ENCODE measurements at places on chromosomes 1 and 21.

GRCh38 chr21:41374867-41375533, 13.2 kb downstream of the MX2 start:
- no peak for DNase-seq

DNA sequence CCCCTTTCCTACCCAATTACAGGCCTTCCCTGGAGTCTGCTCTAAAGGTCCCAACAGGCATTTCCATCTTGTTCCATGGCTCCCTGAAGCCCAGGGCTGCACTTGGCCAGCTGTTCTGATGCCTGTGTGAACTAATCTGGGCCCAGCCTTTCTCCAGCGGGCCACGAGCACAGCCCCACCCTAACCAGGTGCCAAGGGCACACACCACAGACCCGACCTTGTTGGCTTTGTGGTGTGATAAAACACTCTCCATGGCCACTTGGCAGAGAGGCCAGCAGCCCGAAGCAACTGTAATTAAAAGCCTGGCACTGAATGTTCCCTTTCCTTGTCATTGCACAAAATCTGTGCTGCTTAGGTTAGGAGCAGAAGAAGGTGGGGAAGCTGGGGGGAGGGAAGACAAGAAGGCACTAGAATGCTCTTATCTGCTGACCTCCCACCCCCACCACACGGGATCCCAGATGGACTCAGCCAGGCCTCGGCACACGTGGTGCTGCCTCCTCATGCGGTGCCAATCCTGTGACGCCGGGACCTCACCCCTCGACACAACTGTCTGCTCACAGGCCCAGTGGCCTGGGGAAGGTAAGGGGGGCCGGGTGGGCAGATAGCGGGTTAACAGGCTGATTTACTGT, 9.9 kb downstream of the HCRTR1 start:
- DNase-seq, result no peak

DNA sequence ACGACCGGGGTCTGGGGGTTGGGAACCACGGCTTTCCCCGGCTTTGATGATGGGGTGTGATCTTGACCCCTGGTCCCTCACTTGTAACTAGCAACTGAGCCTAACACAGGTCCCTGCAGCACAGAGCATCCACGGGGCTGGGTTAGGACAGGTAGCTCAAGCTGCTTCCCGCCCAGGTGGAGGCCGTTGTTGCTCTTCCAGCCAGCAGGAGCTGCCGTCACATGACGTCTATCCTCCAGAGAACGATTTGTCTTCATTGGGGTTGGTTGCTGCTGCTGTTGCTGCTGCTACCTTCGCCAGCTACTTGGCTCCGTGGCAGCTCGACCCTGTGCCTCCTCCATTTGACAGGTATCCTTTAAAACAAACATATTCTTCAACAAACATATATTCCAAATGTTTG, 74.3 kb upstream of the ADAR start:
- no peak for DNase-seq

DNA sequence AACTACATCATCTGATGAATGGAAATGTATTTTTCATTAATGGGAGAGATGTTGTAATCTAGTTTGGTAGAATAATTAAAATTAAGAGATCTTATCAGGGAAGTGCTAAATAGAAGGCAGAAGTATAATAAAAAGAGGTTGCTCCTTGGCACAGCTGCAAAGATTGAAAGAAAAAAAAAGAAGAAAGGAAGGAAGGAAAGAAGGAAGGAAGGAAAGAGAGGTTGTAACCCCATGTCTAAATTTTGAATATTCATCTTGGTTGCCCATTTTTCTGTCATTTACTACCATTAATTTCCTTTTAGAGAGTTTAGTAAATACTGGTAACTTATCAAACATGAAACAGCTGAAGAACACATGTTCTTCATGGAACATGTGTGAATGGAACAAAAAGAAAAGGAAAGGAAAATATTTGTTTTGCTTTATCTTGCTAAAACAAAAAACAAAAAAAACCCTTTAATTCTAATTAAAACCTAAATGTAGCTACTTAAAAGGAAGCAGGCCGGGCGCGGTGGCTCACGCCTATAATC, 10.5 kb upstream of the MDM4 start:
- DNase-seq, result no peak

DNA sequence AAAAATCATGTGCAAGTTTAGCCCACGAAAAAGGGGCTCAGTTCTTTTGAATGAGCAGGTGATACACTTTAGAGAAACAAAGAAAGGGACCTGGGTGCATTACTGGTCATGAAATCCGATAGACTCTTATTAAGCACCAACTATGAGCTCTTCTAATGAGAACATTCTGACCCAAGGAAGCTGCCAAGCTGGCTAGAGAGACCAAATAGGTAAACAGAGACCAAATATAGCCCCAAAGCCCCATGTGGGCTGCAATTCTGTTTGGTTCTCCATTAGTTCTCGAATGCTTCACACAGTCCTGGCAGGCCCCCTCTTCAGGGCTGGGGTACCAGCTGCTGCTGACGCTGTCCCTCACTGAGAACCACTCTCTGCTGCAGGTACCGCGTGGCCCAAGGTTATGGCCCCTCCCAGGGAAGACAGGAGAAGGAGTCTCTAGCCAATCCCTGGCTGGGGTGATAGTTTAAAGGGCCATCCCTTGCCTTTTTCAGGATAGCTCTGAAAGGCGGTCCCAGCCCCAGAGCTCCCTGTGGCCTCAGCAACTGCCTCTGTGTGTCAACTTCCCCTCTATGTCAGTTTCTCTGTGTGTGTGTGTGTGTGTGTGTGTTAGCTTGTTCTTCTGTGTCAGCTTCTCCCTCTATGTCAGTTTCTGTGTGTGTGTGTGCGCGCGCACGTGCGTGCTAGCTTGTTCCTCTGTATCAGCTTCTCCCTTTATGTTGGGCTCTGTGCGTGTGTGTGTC, 7.1 kb upstream of the UBXN10 start:
- DNase-seq, result no peak

DNA sequence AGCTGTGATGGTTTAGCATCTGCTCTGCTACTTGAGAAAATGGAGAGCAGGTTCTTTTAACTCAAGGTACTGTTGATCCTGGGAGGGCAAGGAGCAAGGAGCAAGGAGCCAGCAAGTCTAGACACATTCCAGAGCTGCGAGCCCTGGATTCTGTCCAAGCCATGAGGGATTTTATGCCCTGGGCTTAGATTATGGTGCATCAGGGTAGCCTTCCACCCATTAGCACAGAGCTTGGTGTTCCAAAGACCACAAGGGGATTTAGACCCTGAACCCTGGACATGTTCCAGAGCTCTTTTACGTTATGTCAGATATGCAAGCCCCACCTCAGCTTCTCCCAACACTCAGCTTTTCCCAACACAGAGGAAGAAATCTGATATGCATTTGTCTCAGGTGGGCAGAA, 2.0 kb upstream of the OR14I1 start:
- no peak for DNase-seq

DNA sequence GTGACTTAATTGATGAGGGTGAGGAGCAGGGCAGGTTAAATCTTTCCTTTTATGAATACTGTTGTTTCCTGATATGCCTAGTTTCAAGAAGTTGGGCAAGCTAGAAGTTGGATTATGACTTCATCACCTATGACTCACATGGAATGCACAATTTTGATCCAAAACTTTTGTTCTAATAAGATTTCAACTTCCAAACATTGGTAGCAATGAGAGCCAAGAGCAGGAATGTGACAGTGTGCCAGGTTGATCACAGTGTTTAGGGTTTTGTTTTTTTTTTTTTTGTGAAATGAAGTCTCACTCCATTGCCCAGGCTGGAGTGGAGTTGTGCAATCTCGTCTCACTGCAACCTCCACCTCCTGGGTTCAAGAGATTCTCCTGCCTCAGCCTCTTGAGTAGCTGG, 349.4 kb downstream of the DUSP10 start:
- DNase-seq, result peak; percentile 53

DNA sequence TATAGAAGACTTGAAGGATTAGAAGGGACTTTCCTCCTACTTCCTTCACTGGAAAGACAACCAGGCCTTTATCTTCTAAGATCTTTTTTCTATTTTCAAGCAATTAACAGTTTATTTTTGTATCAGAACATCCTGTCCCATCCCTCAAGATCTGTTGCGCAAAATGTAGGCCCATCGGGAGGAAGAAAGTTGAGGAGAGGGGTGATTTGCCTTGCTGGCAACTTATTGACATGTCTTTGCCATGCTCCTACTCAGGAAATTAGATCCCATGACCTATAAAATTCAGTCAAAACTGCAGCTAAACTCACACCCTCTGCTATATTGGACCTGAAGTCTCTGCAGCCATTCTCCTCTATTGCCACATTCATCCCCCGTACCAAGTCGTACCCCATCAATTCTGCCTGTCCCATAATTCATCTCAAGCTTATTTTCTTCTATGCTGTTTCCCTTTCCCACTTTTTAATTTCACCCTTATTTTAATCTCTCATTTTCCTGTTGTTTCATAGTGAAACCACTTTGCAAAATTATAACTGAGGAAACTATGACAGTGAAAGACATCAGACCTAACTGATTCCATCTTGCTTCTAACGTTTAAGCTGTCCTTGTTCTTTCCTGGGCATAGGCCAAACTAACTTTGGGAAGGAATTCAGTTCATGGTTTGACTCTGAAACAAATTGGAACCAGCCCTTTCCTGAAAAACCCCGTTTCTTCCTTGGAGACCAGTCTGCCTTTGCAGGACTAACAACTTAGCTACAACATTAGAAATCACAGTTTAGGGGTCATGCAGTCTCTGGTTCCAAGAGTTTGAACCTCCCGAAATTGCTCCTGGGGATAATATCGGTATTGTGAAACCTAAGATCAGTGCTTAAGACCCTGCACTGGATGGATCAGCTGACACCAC, 195.7 kb upstream of the PTBP2 start:
- no peak for DNase-seq

DNA sequence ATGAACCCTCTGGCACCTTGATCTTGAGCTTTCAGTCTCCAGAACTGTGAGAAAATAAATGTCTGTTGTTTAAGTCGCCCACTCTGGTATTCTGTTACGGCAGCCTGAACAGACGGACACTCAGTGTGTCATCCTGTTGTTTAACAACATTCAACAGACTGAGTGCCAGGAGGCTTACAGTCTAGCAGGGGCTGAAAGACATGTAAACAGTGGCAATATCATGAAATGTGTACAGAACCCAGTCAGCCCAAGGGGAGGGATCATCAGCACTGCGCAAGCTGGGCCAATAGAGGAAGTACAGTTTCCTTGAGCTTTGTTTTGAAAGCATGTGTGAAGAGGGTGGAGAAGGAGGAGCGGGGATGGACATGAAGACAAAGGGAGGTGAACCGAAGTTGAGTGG, 13.6 kb downstream of the DIP2A start:
- no peak for DNase-seq

- no peak for DNase-seq
Measured at GRCh38 chr21:43299441-43300277, 127.3 kb downstream of the SIK1 start.

- no peak for DNase-seq
Measured at GRCh38 chr1:152348447-152348846, 11.4 kb downstream of the FLG2 start.

DNA sequence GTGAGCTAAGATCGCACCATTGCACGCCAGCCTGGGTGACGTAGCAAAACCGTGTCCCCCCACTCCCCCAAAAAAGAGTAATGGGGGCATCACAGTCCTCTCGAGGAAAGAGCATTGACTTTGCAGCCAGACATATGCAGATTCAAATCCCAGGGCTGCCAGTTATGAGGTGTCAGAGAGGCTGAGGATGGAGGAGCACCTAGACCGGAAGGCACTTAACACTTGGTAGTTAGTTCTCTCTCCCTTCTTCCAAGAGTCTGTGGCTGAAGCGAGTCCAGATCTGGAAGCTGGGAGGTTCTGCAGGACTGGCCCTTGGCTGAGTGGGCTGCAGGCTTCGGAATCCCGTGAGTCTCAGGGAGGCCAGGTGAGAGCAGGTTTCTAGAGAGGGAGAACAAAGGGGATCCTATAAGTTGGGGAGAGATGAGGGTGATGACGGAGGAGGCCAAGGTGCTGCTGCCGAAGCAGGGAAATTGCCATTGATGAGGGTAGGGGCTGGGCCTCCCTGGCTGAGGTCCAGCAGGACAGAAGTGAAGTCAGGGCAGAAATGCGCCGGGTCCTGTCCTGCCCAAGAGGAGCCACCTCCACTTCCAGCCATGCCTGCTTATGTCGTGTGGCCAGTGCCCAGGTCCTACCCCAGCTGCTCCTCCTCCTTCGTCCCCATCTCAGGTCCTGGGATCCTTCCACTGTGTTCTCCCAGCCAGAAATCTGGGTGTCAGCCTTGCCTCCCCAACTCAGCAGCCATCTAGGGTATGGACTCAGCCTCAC, 13.3 kb upstream of the SPOCD1 start:
- no peak for DNase-seq

GRCh38 chr1:46436844-46437243, 42.7 kb downstream of the FAAH start:
- no peak for DNase-seq

DNA sequence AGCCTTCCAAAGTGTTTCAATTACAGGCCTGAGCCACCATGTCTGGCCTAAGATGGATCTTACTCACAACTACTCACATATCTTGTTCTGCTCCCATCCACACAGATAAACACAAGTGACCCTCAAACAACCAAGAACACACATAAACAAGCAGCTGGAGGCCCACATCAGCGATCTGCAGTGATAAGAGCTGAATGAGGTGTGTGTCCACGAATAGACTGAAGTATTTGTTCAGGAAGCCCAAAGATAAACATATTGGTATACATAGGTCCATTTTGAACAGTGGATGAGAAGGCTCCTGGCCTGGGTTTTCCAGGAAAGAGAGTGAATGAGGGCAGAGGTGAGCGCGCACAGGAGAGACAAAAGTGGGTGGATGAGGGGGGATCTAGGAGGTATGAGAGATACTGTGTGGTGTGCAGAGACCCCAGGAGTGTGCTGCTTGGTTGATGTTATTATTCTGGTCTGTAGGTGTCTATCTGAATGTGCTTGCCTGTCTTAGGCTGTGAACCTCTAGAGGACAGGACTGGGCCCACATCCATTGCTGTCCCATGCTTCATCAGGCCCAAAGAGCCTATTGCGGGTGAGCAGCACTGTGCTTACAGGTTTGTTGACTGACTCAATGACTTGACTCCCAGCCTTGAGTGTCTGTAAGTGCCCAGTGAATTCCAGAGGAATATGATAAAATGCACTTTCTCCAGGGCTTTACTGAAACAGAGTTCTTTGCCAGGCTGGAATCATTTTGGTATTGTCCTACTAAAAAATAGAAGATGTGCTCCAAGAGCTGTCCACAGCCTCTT, 79.9 kb upstream of the ATP1A1 start:
- DNase-seq, result no peak

DNA sequence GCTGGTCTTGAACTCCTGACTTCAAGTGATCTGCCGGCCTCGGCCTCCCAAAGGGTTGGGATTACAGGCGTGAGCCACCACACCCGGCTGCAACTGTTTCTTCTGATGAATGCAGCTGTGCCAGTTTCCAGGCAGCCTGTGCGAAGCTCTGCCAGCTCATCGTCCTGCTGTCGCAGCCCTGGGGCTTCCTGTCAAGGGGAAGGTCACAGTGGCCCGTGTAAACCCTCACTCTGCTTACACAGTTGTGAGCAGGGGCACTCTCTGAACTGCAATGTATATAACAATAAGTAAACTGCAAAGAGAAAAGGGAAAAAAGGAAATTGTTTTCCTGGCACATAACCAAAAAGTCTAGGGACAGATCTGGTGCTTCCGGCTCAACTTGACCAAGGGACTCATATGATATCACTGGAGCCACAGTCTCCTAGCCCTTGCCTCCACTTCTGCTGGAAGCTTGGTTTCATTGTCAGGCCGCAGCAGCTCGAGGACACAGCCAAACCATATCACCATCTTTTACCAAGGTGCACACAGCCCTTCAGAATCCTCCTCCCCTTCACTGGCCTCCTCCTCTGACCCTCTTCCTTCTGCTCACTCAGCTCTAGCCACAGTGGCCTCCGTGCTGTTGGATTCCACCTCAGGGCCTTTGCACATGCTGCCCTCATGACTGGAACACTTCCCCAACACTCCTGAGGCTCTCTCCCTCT, 22.8 kb upstream of the LBR start:
- no peak for DNase-seq
